ENCODE measurements at places on chromosomes 16 and 17. TPM values are rescaled to one million over a fixed set of nuclear protein-coding genes. Genes with fewer than 3 reads are reported as not detected.

Gene ELP5
- 14.7 TPM for polyA plus RNA-seq

Gene KIF2B
- not detected for polyA plus RNA-seq

Gene KRTAP1-5
- polyA plus RNA-seq: 0.09 TPM

Gene GPS1
- polyA plus RNA-seq: 61.7 TPM

Gene TXNDC11
- polyA plus RNA-seq: 24.5 TPM

All from esophagus (tissue), 2 donors.